ENCODE measurements at places on chromosomes 1 and 21. TPM values are rescaled to one million over a fixed set of nuclear protein-coding genes. Genes with fewer than 3 reads are reported as not detected.

The S100A9 gene
- total RNA-seq = not detected

The TRAPPC3 gene
- total RNA-seq = 119 TPM

The TLR5 gene
- 0.14 TPM for total RNA-seq

The GNG12 gene
- 149 TPM for total RNA-seq

The L1TD1 gene
- total RNA-seq = not detected

The NOTCH2NLA gene
- 73.0 TPM for total RNA-seq

The BMP8B gene
- not detected for total RNA-seq

The WDR47 gene
- total RNA-seq = 23.8 TPM

The UMODL1 gene
- not detected for total RNA-seq

The FCRL5 gene
- total RNA-seq = not detected

The GJA8 gene
- not detected for total RNA-seq

The ATP1A4 gene
- total RNA-seq = not detected

The CASZ1 gene
- under 0.01 TPM for total RNA-seq

The MX2 gene
- total RNA-seq = 5.3 TPM

The MRAP gene
- not detected for total RNA-seq

The DYNLT4 gene
- total RNA-seq = not detected

The ROR1 gene
- 9.1 TPM for total RNA-seq

The TRIM17 gene
- under 0.01 TPM for total RNA-seq

The PLD5 gene
- total RNA-seq = 0.59 TPM

The C1orf226 gene
- 0.83 TPM for total RNA-seq

The PLA2G2F gene
- not detected for total RNA-seq

The FOXO6 gene
- not detected for total RNA-seq

The EDEM3 gene
- total RNA-seq = 211 TPM

The PM20D1 gene
- total RNA-seq = not detected

The CATSPERE gene
- total RNA-seq = 0.30 TPM

The CFHR1 gene
- total RNA-seq = 0.18 TPM

Measured in smooth muscle cell of the umbilical artery (primary cell).